ENCODE measurements at places on chromosomes 2 and 18.

DNA sequence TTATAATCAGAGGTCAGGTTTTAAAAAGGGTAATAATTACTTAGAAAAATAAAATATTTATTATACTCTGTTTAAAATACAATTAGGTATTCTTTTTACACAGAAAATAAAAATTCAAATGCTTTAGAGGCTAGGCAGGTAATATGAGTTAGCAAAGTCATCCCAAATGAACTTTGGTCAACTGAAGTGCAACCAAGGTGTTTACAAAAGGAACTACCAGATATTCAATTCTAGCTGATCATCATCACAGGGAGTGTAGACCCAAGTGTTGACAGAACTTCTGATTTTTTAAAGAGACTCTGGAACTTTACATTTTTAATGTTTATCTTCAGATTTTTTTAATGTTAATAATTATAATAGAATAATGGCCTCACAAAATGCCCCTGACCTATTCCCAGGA lies 59.3 kb upstream of the COL5A2 start:
- DNase-seq = no peak

DNA sequence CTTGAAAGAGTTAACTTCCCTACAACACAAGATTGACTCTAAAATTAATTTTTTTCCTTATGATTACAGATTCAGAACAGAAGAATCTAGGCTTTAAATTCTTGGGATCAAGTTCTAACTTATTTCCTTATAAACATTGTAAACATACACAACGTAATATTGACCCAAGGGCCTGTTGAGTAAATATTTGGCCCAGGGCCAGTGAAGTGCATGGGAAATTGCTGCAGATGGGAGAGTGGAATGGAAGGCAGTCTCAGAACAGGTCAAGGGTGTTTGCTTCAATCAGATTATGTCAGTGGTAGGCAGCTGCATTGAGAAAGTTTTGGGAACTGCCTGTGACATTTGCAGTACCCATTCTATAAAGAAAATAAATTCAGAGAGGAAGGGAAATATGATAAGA lies 137.6 kb downstream of the MYO1B start:
- no peak for DNase-seq

DNA sequence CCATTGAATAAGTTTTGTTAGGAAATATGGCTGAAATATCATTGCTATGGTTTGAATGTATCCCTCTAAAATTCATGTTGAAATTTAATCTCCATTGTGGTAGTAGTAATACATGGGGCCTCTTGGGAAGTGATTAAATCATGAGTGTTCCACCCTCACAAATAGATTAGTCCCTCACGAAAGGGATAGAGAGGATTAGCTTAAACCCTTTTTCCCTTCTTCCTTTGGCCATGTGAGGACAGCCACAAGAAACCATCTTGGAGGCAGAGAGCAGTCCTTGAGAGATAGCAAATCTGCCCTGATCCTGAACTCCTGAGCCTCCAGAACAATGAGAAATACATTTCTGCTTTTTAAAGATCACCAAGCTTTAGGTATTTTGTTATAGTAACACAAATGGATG lies 274.2 kb downstream of the CDH19 start:
- no peak for DNase-seq

DNA sequence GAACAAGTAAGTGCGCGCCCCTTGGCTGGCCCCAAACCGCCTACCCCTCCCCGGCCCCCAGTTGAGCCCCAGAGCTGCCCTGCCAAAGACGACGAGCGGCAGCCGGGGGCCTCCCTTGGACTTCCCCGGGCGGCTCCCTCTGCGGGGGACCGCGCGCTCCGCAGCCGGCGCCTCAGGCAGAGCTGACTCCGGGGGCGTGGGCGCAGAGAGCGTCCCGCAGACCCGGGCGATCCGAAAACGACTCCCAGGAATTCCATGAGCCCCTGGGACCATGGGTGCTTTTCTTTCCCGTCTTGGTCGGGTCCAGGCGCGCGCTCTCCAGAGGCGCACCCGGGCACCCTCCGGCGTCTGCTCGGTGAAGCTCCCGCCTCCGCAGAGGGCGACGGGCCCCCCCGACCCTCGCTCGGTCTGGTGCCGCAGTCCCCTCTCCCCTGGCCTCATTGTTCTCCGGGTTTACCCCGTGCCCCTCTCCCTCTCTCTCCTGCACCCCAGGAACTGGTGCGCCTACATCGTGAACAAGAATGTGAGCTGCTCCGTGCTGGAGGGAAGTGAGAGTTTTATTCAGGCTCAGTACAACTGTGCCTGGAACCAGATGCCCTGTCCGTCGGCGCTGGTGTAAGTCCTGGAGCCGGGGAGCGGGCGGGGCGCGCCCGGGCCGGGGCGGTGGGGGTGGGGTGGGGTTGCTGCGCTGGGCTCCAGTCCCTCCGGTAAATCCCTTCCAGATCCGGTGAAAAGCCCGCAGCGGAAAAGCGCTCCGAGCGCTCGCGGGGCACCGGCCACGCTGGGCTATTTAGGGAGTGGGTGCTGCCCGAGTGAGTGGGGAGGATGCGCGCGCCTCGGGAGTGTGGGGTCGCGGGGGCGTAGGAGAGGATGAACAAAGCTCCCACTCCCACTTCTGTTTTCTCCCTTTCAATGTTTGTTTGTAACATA lies 776 bp downstream of the EMILIN2 start:
- DNase-seq = no peak

- DNase-seq = no peak
These were observed 446.1 kb upstream of the FAM98A start for GRCh38 chr2:34045101-34045655.
